ENCODE measurements at places on chromosomes 2 and 18. TPM values are rescaled to one million over a fixed set of nuclear protein-coding genes. Genes with fewer than 3 reads are reported as not detected.

DNA sequence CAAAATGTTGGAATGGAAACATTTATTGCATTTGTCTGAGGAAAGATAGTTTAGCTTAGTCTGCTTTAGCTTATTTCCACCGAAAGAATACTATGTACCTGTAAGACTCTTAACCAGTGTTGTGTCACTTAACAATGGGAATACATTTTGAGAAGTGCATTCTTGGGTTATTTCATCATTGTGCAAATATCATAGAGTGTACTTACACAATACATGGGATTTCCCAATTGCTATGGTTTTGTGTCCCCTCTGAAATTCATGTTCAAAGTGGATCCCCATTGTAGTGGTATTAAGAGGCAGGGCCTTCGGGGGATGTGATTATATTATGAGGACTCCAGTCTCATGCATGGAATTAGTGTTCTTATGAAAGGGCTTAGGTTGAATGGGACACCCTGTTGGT is 249.4 kb upstream of the UBE2E3 start:
- no peak for DNase-seq
- no peaks in the 10 kb centered on the region for H3K36me3 ChIP-seq
- H3K27ac ChIP-seq = no peak overlapping the region
- no peak overlapping the region for H3K4me3 ChIP-seq

GRCh38 chr2:121884078-121884477 is 128.6 kb downstream of the TSN start:
- no peaks in the 10 kb centered on the region for H3K4me1 ChIP-seq
- H3K36me3 ChIP-seq = no peaks in the 10 kb centered on the region

GRCh38 chr2:62775367-62775668 is 69.8 kb downstream of the EHBP1 start:
- no peak overlapping the region for H3K27ac ChIP-seq
- H3K36me3 ChIP-seq = no peaks in the 10 kb centered on the region
- H3K27me3 ChIP-seq = no peaks in the 10 kb centered on the region
- DNase-seq = no peak
- H3K4me3 ChIP-seq = no peak overlapping the region

DNA sequence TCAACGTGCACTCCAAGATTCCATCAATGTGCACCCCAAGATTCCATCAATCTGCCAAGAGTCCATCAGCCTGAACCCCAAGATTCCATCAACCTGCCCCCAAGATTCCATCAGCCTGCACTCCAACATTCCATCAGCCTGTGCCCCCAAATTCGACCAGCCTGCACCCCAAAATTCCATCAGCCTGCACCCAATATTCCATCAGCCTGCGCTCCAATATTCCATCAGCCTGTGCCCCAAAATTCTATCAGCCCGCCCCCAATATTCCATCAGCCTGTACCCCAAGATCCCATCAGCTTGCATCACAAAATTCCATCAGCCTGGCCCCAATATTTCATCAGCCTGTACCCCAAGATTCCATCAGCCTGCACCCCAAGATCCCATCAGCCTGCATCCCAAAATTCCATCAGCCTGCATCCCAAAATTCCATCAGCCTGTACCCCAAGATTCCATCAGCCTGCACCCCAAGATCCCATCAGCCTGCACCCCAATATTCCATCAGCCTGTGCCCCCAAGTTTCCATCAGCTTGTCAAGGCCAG is 92.1 kb upstream of the PXDN start:
- no peaks in the 10 kb centered on the region for H3K36me3 ChIP-seq
- H3K27ac ChIP-seq = no peak overlapping the region
- H3K4me1 ChIP-seq = no peaks in the 10 kb centered on the region
- no peak overlapping the region for H3K4me3 ChIP-seq
- H3K27me3 ChIP-seq = no peaks in the 10 kb centered on the region

Gene HJURP
- polyA plus RNA-seq = 38.5 TPM

All from endothelial cell of umbilical vein (primary cell).